ENCODE measurements at places on chromosomes 6 and 20.

- DNase-seq, result no peak
Measured at GRCh38 chr20:20148779-20149178, 96.4 kb downstream of the CFAP61 start.

DNA sequence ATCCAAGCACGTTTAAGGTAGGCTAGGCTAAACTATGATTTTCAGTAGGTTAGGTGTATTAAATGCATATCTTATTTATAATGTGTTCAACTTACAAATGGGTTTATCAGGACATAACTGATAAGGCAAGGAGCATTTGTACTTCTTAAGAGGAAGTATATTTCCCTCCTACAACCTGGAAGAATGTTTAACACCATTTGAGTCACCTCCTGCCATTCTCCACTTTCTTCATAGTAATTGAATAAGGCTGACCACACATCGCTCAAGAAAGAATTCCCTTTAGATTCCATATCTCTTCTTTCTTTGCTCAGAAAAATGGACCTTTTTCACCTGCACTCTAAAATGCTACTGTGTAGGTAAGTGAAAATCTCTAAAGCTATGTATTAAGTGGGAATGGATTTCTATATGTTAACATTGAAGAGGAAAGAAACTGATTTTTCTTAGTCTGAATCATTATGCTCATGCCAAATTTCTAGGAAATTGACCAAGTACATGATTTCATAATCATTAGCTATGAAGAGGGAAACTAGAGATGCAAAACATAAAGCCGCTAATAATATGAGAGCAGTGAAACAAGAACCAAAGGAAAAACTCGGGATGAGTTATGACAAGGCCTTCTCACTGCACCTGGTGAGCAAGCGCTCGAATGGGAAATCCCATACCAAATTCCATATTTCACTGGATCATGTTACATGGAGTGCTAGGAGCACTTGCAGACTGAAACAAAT, 210.4 kb downstream of the ALDH8A1 start:
- DNase-seq, result no peak

GRCh38 chr6:150254770-150255169, 111.9 kb downstream of the PPP1R14C start:
- no peak for DNase-seq

DNA sequence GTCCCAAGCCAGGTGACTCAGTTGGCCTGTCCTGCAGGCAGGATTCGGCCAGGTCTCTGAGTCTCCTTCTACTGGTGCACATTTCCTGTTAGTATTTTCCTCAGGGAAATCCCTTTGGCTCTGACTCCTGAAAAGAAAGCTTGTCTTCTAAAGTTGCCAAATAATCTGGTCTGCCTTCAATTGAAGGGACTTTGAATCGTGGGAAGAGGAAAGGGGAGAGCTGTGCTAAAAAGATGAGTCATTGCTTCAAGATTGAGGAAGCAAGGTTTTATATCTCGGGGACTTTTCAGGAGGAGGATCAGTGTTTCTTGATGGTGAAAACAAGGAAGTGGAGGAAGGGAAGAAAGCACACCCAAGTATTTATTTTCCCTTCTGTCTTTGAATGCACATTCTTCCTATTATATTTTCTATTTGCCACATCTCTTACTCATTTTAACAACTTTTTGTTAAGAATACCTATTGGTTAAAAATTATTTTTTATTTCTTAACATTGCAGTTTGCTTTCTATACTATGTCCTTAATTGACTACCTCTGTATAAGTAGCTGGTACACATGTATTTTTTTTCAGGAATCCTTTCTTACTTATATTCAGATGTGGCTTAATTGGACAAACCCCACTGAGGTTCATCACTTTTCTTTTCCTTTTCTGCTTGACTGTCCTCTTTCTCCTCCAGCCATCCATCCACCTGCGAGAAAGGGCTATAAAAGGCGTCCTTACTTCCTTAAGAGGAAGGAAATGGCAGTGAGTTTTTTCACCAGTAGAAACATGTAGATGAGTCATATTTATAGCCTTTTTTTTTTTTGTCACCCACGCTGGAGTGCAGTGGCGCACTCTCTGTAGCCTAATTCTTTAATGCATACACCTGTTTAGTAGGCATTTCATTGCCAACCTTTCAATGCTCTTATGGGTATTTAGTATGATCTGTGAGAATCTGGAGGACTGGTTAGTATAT, 15.0 kb upstream of the IFNGR1 start:
- DNase-seq, result no peak

GRCh38 chr6:31510007-31510406, 12.1 kb downstream of the MICB start:
- no peak for DNase-seq

DNA sequence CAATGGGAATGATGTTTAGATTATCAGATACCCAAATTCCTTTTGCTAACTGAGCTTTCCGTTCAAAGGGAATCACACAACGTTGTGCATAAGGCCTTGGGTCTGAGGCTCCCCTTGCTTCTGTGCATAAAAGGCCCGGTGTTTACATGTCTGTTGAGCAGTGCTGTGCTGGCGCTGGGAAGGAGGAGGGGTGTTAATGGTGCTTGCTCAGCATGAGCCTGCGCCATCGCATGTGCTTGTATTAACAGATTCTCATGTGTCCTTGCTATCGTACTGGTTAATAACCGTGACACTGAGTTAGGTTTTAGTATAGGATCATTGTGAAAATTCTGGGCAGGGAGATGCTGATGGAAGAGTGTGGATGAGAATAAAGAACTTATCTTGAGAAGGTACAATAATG, 62.3 kb upstream of the TRAF3IP2 start:
- no peak for DNase-seq

DNA sequence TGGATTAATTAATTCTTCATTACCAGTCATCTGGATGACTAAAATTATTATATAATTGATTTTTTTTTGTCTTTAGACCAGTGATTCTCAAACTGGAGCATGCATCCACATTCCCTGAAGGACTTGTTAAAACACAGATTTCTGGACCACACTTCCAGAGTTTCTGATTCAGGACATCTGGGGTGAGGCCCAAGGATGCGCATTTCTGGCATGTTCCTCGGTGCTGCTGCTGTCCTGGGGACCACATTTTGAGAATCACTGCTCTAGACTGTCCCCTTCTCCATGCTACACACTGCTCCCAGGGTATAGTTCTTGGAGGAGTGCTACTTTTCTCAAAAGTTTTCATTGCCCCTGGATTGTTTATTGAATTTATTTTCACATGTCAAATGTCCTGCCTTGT, 145.0 kb downstream of the RNF144B start:
- no peak for DNase-seq

- DNase-seq, result no peak
Measured at GRCh38 chr6:42960243-42961019, at the start of gene GNMT. GNMT (plus strand) TSS chr6:42960754; CDS start chr6:42960768, 14 bp downstream.

DNA sequence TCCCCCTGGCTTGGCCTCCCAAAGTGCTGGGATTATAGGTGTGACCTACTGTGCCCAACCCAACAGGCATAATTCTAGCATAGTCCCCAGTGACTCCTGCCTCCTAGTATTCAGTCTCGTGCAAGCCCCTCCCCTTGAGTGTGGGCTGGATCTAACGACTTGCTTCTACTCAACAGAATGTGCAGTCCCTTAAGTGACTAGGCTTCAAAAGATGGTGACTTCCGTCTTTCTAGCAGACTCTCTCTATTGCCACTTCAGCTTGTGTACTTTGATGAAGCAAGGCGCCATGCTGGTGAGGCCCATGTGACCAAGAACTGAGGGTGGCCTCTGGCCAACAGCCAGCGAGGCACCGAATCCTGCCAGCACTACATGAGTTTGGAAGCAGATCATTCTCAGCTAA, 109.6 kb upstream of the TRAF3IP2 start:
- DNase-seq, result peak; percentile 11

GRCh38 chr20:1995531-1996310, 1.9 kb upstream of the PDYN start:
- no peak for DNase-seq

DNA sequence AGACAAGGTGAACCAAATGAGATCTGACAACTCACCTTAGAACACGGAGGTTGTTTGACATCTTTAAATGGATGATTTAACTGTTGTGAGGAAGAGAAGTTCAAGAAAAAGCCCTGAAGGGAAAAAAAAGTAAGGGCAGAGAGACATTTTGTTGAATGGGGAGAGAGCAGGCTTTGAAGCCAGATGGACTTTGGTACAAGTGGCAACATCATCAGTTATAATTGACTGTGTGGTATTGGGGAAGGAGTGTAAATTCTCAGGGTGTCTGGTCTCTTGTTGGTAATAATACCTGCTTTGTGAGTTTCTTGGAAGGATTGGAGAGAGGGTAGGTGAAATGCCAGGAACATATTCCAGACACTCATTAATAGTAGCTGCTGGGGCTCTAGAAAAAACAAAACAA, 21.6 kb downstream of the OGFRL1 start:
- DNase-seq, result no peak

- DNase-seq, result no peak
Measured at GRCh38 chr6:37514321-37514771, 14.7 kb upstream of the CCDC167 start.

- no peak for DNase-seq
Measured at GRCh38 chr6:106912091-106912490, 62.4 kb downstream of the CD24 start.

DNA sequence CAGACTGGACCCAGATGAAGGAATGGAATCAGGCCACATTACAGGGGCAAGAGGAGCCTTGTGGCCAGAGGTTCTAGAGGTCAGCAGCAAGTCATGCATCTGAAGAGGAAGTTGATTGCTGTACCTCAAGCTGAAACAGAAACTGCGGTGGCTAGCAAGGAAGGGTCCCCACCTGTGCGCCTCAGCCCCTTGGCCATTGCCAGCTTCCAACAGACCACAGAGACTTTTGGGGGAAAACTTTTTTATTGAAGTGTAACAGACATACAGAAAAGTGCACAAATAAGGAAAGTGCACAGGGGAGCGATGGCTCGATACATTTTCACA, 26.8 kb upstream of the SLC9A8 start:
- no peak for DNase-seq

- DNase-seq, result no peak
Measured at GRCh38 chr6:79045966-79046365, 32.1 kb downstream of the PHIP start.

DNA sequence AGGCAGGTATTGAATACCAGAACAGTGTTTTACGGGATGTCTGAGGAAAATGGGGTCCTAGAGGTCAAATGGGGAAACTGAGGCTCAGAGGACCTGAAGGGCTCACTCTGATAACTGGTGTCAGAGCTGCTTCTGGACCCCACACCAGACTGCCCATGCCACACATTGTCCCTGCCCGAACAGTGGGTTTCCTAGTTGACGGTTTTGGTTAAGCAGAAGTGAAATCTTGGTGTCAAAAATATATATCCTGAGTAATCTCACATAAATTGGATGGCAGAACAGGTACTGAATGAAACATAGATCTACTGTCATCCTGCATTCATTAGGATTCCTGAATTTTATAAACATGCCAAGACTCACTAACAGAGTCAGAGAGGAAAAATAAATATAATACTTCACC, 16.3 kb downstream of the NOX3 start:
- DNase-seq, result no peak

- DNase-seq, result no peak
Measured at GRCh38 chr6:134543128-134543527, 225.2 kb upstream of the SGK1 start.

GRCh38 chr6:160790028-160790792, 88.2 kb downstream of the PLG start:
- no peak for DNase-seq
